ENCODE measurements at places on chromosomes 5 and 9. TPM values are rescaled to one million over a fixed set of nuclear protein-coding genes. Genes with fewer than 3 reads are reported as not detected.

FIBCD1 gene
- 8.9 TPM for total RNA-seq

PCDHB16 gene
- total RNA-seq: 0.46 TPM

SAPCD2 gene
- 134 TPM for total RNA-seq

PCDHGA7 gene
- 0.51 TPM for total RNA-seq

TAF11L11 gene
- not detected for total RNA-seq

NANS gene
- 94.8 TPM for total RNA-seq

SLC46A2 gene
- not detected for total RNA-seq

PCA3 gene
- not detected for total RNA-seq

SPINK13 gene
- not detected for total RNA-seq

CDC25C gene
- 13.8 TPM for total RNA-seq

TOR4A gene
- 28.9 TPM for total RNA-seq

PTGDS gene
- total RNA-seq: not detected

CARTPT gene
- not detected for total RNA-seq

NIM1K gene
- 0.17 TPM for total RNA-seq

IFNA13 gene
- total RNA-seq: not detected

BTNL3 gene
- not detected for total RNA-seq

IL33 gene
- total RNA-seq: 1.6 TPM

DIRAS2 gene
- not detected for total RNA-seq

FOXD4 gene
- 0.80 TPM for total RNA-seq

C9orf153 gene
- total RNA-seq: 1.9 TPM

Measured in PC-3 (cell line).